ENCODE measurements at places on chromosomes 3 and 15. TPM values are rescaled to one million over a fixed set of nuclear protein-coding genes. Genes with fewer than 3 reads are reported as not detected.

DNA sequence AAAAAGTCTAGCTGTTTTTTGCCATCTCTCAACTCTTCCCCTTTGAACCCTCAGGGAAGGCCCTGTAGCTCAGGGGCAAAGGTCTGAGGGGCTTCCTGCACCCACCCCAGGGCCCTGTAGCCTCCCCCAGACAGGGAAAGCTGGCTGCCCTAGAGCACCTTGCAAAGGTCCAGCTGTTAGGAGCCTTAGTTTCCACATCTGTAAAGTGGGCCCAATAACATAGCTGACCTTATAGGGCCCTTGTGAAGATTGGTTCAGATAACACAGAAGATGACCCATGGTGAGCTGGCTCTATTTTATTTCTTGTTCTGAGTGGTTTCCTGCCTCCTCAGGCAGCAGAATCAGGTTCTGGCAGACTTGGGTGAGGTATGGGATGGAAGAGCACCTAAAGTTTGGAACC is 55.2 kb upstream of the SMAD6 start:
- no peak for DNase-seq

DNA sequence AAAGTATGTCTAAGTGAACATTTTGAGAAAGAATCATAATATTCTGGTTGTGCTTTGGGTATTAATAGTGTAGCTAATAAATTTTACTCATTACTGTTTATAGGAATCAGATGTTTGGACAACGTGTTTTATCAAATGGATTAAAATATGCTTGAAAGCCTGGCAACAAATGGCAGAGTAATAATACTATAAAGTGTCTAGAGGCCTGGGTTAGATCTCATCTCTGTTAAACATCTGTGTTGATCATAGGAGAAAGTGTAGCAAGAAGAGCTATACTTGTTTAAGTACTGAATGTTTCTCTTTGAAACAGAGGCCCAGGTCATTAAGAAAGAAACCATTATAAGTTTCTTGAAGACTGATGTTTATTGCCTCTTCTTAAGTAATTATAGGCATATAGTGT is 30.5 kb downstream of the VPS8 start:
- no peak for DNase-seq

ZPLD1 gene
- total RNA-seq = not detected

WNT5A gene
- total RNA-seq = 13.8 TPM

HIGD2B gene
- not detected for total RNA-seq

GRCh38 chr3:44530911-44531310 is 24.1 kb upstream of the ZKSCAN7 start:
- DNase-seq = no peak

DNA sequence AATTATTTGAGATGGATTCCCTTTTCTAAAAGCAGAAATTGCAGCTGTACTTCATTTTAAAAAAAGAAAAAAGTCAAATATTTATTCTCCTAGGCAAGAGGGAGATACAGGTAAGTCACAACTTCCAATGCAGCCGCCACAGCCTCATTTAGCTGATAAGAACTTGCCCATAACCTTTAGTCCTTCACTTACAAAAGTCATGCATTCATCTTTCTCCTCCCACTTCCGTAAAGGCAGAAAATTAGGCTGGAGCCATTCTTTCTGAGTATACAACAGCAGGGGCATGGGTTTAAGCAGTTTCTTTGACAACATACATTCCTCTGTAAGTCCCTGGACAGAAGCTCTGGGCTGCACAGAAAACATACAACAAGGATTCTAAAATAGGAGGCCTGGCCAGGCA is 4.3 kb downstream of the SUCLG2 start:
- no peak for DNase-seq

GRCh38 chr3:170360916-170361315 is 3.4 kb downstream of the SKIL start:
- no peak for DNase-seq

DNA sequence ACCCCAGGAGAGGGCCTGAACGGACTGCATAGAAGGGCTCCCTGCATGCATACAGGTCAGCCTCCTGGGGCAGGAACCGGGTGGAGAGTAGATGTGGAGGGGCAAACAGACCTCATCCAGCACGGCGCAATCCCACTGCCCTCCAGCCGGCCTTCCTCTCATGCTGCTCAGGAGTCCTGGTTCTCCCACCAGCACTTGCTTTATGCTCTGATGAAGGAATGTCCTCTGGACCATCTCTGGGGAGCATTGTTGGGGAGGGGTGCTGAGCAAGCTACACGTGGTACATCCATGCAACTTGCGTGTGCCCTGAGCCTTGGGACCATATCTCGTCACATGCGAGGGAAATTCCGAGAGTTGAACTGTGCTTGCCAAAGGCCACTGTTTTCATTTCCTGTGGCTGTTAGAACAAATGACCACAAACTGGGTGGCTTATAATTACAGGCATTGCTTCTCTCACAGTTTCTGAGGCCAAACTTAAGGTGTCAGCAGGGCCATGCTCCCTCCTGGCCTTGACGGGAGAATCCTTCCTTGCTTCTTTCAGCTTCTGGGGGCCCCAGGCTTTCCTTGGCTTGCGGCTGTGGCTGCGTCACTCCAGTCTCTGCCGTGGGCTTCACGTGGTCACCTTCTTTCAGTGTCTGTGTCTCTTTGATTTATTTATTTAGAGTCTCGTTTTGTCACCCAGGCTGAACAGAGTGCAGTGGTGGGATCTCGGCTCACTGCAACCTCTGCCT is 12.2 kb downstream of the SELENOS start:
- DNase-seq = no peak

DNA sequence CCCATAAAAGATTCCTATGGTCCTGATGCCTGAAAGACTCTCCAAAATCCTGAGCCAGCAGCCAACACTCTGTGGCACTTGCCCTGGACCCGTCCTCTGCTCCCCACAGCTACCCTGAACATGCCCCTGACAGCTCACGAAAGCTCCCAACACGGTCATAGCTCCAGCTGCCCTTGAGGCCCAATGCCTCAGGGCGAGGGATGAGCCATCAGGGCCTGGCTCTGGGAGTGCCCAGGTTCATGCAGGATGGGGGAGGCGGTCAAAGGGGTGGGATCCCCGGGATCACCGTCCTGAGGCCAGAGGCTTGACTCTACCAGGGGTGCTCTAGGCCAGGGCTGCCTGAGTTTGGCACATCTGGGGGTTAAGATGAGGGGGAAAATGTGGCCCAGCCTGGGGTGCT is 72.7 kb upstream of the RPL32 start:
- no peak for DNase-seq

DNA sequence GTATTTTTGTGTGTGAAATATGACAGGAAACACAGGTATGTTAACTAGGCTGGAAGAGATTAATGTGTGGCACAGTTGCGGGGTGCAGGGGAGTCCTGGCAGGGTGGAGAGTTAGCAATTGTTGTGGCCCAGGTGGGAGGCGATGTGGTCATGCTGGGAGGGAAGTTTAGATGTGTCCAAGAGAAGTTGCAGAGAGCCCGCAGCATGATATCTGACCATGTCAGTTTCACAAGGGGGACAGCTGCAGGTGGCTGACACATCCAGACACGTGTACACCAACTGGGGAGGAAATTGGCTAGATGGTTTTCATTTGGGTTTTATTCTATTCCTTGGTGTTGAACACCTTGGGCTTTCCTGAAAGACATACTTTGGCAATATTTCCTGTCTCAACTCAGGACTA is 172.8 kb upstream of the RGMA start:
- no peak for DNase-seq

GRCh38 chr15:70204652-70205051 is 106.9 kb upstream of the TLE3 start:
- no peak for DNase-seq

CIDEC gene
- not detected for total RNA-seq

GRCh38 chr15:31367021-31367729 is 40.5 kb downstream of the KLF13 start:
- no peak for DNase-seq

MAGEF1 gene
- 60.1 TPM for total RNA-seq

DNA sequence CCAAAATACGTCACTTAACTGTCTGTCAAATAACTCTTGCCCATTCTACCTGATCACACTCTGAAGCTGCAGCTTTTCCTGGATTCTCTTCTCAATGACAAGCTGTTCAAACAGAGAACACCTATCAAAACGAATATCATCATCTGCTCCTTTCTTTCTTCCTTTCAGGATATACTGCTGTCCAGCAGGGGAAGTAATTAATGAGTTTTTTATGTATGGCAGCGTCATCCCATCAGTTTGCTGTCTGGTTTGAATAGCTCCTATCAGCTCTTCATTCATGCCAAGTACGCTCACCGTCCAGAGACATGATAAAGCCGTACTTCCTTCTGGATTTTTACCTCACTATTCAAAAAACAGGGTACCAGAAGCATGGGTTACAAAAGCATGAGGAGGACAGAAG is at the start of gene CHRM5:
CHRM5 (plus strand) TSS at position 274 of the 400 bp plus-strand sequence. CDS start 94,221 bp downstream, outside the sequence.
- no peak for DNase-seq

NOP10 gene
- 139 TPM for total RNA-seq

- no peak for DNase-seq
Measured at GRCh38 chr3:9033867-9034266, 70.6 kb upstream of the RAD18 start.

EOMES gene
- total RNA-seq = not detected

GPR149 gene
- total RNA-seq = not detected

- no peak for DNase-seq
Measured at GRCh38 chr3:15348246-15348645, 15.9 kb upstream of the SH3BP5 start.

SPATA12 gene
- total RNA-seq = 0.16 TPM

DNA sequence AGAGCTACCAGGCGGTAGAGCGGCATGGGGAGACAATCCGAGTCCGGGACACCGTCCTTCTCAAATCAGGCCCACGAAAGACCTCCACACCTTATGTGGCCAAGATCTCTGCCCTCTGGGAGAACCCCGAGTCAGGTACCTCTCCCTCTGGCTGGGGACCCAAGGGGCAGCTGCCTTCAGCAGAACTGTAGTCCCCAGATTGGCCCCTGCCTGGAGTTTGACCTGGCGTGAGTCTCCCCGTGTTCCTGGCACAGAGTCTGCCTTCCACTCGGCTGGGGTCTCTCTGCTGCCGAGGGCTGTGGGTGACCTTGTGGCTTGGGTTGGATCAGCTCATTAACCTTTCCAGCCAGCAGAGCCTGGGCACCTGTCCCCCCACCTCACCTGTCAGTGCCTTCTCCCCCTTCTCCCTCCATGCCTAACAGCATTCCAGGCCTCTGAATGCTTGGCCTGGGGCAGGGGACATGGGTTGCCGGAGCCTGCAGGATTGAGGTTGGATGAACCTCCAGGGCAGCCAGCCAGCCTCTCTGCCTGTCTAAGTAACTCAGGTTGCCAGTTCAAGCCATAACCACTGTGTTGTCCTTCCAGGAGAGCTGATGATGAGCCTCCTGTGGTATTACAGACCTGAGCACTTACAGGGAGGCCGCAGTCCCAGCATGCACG is 6.8 kb upstream of the CHST14 start:
- no peak for DNase-seq

- no peak for DNase-seq
Measured at GRCh38 chr3:144104186-144104585, 132.6 kb downstream of the DIPK2A start.

- DNase-seq = no peak
Measured at GRCh38 chr15:57640930-57641682, 49.4 kb downstream of the MYZAP start.

GRCh38 chr15:69976366-69976994 is 121.2 kb downstream of the TLE3 start:
- DNase-seq = peak; percentile 55

SLC28A1 gene
- not detected for total RNA-seq

- no peak for DNase-seq
Measured at GRCh38 chr15:29883126-29883525, 60.9 kb upstream of the TJP1 start.

DNA sequence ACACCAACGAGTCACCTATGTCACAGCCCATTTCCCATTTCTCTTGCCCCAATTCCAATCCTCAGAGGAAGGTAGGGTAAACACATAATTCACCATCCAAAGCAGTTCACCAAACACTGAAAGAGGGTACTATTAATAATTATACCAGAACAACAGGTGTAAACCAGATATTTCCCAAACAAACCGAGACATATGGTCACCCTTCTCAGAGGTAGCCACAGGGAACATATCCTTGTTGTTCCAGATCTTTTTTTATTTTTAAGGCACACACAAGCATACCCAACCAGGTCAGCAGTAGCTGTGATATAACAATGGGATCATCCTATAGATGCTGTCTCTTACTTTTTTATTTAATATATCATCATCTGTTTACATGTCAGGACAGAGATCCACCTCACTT is 24.7 kb downstream of the MAGI1 start:
- DNase-seq = no peak

OR5K2 gene
- not detected for total RNA-seq

- no peak for DNase-seq
Measured at GRCh38 chr3:179794355-179794754, 141.5 kb downstream of the USP13 start.

DNA sequence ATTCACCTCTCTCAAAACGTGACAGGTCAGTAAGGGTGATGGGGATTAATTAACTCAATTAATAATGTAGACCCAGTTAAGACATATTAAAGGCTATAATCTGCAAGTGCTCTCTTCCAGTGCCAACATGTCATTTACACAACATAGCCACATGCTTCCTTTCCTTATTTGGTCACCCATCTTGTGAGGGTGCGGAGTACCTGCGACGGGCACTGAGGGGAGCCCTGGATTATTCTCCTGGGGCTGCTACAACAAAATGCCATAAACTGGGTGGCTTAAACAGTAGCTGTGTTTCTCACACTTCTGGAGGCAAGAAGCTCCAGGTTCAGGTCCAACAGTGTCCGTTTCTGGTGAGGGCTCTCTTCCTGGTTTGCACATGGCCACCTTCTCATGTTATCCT is 157.4 kb upstream of the LRTM1 start:
- DNase-seq = no peak

PCBP4 gene
- 160 TPM for total RNA-seq

ZIC4 gene
- not detected for total RNA-seq

RLBP1 gene
- total RNA-seq = not detected

DNA sequence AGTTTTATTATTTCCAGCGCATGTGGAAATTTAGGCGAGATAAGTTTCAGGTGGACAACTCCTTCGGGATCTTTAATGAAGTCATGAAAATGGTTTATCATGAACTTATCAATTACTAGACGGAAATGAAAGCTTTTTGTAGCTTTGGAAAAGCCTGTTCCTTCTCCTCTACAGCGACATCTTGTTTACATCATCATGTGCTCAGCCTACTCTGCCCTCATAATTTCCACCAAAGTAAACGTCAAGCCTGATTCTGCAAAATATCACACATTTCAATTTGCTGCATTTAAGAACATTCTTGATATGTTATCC is 64.3 kb upstream of the CGNL1 start:
- no peak for DNase-seq

CYP19A1 gene
- total RNA-seq = not detected

DNA sequence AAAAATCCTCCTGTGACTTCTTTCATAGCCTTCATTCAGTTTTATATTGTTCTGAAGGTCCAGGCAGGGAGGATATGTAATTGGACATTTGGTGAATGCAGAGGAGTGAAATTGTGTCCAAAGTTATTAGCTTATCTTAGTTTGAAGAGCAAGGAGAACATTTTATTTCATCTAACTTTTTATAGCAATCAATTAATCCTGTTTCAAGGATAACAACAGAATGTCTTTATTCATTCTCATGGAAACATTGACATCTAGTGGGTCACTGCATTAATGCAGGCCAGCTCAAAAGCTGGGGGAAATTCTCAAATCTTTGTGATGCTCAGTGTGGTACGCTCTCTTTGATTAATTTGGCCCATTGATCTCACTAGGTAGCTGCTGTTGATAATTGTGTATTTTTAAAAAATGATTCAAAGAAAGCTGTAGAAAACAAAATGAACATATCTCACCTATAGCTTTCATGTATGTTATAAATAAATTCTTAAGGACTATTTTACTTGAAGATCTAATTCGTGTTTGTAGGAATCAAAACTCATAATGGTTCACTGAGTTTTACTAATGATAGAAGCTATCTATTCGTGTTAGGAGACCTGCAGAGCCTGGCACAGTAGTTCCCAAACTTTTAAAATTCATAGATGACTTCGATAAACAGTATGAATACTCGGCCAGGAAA is 150.8 kb upstream of the KCNMB2 start:
- DNase-seq = no peak

DAZL gene
- total RNA-seq = not detected

CMTM7 gene
- 24.6 TPM for total RNA-seq

All from progenitor cell of endocrine pancreas (in vitro differentiated cells).